Omental fat pad (tissue), 4 donors: ENCODE measurements at places on chromosomes 13 and 19. TPM values are rescaled to one million over a fixed set of nuclear protein-coding genes. Genes with fewer than 3 reads are reported as not detected.

KCTD4 gene
- total RNA-seq, result not detected

NEK3 gene
- total RNA-seq, result 7.5 TPM

NDUFA7 gene
- 44.2 TPM for total RNA-seq

CADM4 gene
- 3.5 TPM for total RNA-seq

SMAD9 gene
- total RNA-seq, result 8.3 TPM

PHLDB3 gene
- 8.7 TPM for total RNA-seq

LRRC4B gene
- 0.84 TPM for total RNA-seq

KIR3DL1 gene
- total RNA-seq, result not detected

ZNF418 gene
- total RNA-seq, result 5.0 TPM

KRTDAP gene
- not detected for total RNA-seq

DOCK6 gene
- 17.1 TPM for total RNA-seq

PCCA gene
- 27.5 TPM for total RNA-seq

THSD8 gene
- total RNA-seq, result not detected

WDR87 gene
- total RNA-seq, result not detected
